ENCODE measurements at places on chromosomes 4 and X.
A peak's percentile ranks its signal among the peaks of the same experiment; 100 is the strongest.

DNA sequence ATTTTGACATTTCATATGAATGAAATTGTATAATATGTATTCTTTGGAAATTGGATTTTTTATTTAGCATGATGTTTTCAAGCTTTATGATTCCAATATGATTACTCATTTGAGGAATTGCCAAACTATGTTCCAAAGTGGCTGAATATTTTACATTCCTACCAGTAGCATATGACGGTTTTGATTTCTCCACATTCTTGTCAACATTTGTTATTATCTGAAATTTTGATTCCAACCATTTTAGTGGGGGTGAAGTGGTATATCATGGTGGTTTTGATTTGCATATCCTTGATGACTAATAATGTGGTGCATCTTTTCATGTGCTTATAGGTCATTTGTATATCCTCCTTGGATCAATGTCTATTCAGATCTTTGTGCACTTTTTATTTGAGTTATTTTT is 2.6 kb upstream of the BEX1 start:
- DNase-seq, result no peak

DNA sequence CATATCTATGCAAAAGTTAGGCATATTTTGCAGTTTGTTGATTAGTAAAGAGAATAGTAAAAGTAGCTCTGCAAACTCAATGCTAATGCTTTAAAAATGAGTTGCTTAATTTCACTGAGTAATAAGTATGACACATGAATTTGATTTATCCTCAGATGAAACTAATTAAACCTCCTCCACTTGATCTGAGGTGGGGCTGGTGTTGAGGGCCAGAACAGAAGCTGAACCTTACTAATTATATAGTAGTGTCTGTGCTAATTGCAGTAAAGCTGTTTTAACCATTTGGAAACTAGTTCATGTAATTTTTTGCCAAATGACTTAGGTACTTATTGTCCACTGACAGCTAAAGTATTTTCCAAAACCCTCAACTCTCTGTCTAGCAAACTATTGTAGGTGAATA is 7.7 kb upstream of the PGAM4 start:
- DNase-seq, result no peak

DNA sequence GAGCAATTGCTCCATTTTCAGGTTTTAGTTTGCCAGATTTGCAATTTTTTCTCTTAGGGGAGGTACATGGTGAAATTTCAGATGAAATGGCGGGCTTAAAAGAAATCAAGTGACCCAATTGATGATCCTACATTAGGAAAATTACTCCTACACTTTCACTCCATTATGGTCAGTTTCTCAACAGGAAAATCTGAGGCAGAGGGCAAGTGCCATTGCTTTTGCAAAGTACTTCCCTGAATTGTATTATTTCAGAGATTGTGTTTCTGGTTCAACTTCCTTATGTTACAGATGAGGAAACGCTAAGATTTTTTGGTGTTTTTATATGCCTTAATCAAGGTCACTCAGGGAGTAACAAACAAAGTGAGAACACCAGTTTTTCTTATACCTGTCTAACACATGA is 302.2 kb downstream of the ARAP2 start:
- DNase-seq, result no peak

GRCh38 chr4:106495476-106495875 is 126.9 kb upstream of the GIMD1 start:
- DNase-seq, result no peak

GRCh38 chrX:16210061-16210460 is 42.8 kb downstream of the MAGEB17 start:
- DNase-seq, result no peak

GRCh38 chr4:181020456-181020855 is 1222.7 kb upstream of the TENM3 start:
- no peak for DNase-seq

- DNase-seq, result no peak
Observed at GRCh38 chrX:9913146-9913433, 54.1 kb upstream of the CLDN34 start.

DNA sequence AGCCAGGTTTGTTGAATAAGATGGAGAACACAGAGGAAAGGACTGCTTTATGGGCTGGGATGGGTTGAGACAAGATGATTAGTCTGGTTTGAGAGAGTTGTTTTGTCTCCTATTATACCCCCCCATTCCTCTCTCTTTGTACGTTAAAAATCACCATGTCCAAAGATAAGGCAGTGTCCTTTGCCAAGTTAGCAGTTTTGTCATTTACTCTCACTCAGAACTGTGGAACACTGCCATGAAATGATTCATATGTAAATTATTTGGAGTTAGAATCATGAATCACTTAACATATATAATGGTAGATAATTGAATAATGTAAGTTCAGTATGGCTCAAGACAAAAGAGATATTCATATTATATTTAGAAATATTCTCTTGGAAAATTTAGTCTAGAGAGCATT is 151.3 kb downstream of the DCLK2 start:
- DNase-seq, result no peak

- no peak for DNase-seq
Observed at GRCh38 chr4:10947898-10948297, 263.3 kb upstream of the CLNK start.

DNA sequence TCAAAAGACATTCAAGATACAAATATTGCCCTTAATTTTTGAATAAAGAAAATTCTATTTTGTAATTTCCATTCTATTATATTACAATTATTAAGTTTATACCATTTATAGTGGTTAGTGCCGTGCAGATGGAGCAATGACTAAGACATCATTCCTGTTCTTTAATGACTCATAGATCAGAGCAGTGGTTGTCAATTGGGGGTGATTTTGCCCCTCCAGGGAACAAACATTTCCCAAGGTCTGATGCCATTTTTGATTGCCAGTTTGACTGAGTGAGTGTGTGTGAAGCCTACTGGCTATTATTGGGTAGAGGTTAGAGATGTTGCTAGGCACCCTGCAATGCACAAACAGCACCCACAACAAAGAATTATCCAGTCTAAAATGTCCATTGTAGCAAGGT is 97.9 kb upstream of the DDIT4L start:
- no peak for DNase-seq

DNA sequence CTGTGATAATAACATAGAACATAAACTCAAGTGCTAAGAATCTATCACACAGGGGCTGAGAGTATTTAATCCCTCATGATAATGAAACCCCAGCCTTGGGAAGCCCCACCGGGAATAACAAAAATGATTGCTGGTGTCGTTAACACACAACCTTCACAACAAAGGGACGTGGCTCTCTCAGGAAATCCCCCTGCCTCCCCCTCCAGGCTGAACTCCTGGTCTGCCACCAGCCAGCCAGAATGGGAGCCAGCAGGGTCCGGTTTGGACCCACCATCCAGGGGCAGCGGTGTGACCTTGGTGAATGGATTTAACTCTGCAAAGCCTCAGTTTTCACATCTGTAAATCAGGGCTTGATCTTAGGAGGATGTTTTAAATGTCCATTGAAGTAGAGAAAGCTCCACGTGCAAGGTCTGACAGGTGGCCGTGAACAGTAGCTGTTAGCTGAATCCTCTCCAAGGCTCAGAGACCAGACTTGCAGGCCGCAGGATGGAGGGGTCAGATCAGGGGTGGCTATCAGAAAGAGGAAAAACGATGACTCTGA is 46.5 kb downstream of the ABLIM2 start:
- no peak for DNase-seq

GRCh38 chr4:142874684-142875083 is 28.6 kb upstream of the INPP4B start:
- no peak for DNase-seq

DNA sequence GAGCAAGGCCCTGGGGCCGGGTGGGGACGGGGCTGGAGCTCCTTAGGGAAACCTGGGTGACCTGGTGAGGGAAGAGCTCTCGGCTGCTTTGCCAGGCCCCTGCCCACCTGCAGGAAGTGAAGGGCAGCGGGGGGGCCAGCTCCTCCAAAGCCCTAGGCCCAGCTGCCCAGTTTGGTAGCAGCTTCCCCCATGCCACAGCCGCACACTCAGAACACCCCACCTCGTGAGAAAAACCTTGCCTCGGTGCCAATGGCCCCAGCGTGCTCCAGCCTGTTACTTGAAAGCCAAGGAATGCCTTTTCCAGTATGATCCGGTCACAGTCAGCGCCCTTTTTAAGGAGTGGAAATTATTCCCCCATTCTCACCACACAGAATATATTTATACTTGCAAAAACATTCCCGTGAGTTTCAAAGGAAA is 38.3 kb downstream of the ACOX3 start:
- DNase-seq, result no peak

DNA sequence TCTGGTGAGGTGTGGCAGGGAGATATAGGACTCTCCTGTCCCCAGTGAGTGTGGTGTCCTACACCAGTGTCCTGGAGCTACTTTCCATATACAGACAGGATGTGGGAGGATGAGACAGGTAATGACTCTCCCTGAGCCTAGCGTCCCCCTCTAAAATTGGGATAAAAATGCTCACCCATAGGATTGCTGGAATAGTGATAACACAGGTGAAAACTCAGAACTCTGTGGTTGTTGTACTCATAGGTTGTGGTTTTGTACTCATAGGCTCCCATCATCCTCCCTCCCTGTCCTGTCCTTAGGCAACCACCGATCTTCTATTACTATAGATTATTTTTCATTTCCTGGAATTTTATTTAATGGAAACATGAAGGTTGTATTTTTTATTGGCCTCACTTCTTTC is 60.7 kb upstream of the NXF3 start:
- no peak for DNase-seq

DNA sequence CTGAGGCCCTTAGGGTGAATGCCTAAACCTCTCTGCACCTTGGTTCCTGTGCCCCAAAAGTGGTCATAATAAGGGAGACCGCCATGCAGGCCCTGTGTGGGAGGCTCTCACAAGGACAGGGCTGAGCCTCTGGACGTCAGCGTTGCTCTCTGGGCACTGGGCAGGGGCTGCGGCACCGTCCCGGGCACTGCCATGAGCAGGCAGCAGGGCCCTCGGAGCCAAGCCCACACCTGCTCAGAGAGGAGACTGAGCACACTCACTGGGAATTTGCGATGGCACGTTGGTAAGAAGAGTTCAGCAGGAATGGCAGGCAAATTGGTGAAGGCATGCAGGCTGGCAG is 123.4 kb downstream of the HMX1 start:
- no peak for DNase-seq

GRCh38 chr4:23889391-23889790 is 456 bp downstream of the PPARGC1A start:
- DNase-seq, result no peak

DNA sequence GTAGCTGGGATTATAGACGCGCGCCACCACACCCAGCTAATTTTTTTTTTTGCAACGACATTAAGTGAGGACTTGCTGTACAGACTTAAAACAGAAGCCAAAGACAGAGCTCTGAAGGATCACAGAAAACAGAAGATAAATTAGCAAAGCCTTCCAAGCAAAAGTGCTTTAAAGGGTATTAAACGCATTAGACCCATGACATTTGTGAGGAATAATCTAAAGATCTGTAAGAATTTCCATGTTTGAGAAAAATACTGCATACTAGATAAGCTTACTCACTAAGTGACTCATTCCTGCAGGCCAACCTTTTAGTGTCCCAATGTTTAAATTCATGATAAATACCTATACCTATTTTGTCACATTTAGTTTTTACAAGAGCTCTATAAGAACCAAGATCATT is 27.4 kb downstream of the SMARCA1 start:
- DNase-seq, result no peak

DNA sequence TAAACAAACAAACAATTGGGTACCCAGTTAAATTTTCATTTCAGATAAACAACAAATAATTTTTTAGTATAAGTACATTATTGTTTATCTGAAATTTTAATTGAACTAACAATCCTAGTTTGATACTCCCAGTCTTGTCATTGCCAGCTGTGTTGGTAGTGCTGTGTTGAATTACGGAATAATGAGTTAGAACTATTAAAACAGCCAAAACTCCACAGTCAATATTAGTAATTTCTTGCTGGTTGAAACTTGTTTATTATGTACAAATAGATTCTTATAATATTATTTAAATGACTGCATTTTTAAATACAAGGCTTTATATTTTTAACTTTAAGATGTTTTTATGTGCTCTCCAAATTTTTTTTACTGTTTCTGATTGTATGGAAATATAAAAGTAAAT is 2.9 kb downstream of the CXCL8 start:
- DNase-seq, result no peak

DNA sequence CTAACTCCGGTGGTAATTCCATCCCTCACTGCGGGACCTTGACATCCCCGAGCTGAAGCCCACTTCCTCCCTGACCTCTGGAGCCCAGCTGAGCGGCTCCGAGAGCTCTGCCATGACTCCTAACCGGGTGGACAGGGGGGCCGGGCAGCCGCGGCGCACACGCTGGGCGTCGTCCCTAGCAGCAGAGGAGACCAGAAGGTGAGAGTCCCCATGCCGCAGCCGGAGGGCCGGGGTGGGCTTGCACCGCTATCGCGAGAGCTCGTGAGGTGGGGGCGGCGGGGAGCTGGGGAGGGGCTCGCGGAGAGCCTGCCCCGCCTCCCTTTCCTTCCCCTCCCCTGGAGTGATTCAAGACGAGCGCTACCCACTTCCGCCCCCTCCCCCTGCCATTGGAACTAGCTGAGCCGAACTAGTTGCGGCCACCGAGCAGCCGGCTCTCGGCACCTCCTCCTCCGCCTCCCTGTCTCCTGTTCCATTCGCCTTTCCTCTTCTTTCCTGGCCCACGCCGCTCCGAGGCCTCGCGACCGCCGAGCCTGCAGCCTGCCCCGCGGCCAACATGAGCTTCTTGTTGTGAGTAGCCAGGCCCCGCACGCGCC is at the start of gene MOB1B:
Gene MOB1B (plus strand): TSS at position 386 of the 593 bp plus-strand sequence. CDS start 168 bp downstream, at position 554.
- DNase-seq, result peak; percentile 36

- no peak for DNase-seq
Observed at GRCh38 chrX:154018518-154019060, 1.1 kb downstream of the IRAK1 start.

DNA sequence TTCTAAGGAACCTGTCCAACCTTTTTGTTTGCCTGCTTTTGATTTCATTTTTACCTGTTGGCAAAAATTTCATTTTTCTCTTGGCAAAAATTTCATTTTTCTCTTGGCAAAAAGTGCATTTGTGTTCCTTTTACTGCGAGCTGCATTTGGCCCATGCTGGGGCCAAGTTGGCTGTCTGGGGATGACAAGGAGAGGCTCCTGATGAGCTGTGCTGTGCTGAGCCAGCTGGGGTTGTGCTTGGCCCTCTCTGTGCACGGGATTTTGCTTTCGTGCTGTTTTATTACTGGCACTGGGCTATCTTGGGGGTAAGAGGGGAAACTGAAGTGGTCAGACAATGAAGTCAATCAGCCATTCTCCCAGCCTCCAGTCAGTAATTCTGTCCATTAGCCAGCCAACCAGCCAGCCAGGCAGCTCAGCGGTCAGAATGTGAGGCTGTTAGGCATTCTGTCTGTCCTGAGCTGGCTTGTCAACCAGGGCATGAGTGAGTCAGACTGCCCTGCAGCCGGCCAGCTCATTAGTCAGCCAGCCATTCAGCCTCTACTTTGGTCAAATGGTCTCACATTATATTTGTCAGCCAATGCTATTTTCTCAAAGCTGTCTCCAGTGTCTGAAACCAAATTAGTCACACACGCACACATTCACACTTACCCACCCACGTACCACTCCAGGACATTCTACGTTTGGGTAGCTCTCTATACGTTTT is 56.9 kb upstream of the PRPS1 start:
- no peak for DNase-seq

GRCh38 chr4:151955721-151956380 is 195.0 kb upstream of the GATB start:
- DNase-seq, result no peak

Data from NCI-H2107 (cell line).